T-helper 9 cell (primary cell): ENCODE measurements at places on chromosomes 16 and 17.

- no peak for DNase-seq
Measured at GRCh38 chr16:82195917-82196494, 26.0 kb upstream of the MPHOSPH6 start.

DNA sequence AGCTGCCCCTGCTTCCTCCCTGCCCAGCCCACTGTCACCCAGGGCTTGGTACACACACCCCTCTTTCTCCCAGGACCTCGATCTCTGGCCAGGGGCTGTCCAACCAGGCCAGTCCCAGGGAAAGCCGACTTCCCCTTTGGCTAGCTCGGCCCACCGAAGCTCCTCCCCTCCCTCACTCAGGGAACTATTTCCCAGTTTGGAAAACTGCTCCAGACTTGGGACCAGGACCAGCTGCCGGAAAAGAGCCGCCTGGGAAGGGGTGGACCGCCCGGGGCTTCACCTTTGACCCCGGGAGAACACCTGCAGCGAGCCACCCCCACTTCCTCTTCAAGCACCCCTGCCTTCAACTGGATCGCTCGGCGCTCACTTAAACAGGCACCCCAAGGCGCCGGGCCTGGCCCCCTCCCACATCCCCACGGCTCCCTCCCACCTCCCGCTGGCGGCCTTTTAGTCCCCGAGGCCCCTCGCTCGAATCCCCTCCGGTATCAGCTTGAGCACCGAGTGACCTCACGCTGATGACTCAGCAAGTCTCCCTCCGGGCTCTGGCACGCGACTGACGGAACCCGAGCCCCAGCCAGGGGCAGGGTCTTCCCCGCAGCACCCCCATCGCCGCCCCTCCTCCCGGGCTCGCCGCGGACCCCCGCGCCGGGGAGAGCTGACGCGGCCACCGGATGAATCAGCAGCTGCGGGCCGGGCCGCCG is 934 bp downstream of the MAFG start:
- DNase-seq = peak; percentile 46

GRCh38 chr16:4240624-4241023 is 1.3 kb downstream of the SRL start:
- DNase-seq = no peak

DNA sequence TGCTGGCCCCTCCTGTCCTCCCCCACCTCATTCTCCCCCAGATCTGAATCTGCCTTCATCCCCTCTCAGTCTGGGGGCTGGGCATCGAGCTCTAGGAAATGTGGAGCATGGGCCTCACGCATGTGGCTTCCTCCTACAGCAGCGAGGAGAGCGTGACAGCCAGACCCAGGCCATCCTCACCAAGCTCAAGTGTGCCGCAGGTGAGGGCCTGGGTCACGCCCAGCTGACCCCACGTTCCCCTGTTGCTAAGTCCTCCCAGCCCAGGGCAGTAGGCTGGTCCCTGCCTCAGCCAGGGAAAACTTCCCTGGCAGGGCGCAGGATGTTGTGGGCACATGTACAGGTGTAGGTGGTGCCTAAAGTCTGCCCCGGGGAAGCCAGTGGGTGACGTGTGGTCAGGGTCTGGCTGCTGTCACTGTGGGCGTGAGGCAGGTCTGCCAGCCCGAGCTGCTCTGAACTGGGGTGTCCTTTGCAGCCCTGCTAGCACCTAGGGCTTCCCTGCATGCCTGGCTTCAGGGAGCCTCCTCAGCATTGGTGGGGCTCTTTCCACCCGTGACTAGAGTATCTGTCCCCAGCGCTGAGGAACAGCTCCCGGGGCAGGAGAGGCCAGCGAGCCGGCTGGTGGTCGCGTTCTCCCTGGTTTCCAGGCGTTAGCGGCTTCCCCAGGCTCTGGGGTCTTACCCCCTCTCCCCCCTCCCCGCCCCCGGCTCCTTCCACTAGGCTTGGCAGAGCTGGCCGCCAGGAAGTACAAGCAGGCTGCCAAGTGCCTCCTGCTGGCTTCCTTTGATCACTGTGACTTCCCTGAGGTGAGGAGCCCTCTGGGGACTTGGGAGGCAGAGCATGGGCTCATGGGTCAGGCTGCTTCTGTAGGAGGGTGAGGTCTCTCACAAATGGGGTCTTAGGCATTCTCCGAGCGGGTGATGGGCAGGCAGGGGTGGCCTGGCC is 3.6 kb downstream of the GPS1 start:
- DNase-seq = no peak

- peak; percentile 70 for DNase-seq
Measured at GRCh38 chr16:30551781-30552180, 6.4 kb downstream of the ZNF764 start.

GRCh38 chr17:78317794-78318400 is 42.0 kb downstream of the SOCS3 start:
- no peak for DNase-seq

GRCh38 chr17:80665792-80666191 is 121.2 kb downstream of the RPTOR start:
- no peak for DNase-seq

- no peak for DNase-seq
Measured at GRCh38 chr17:77395501-77396048, 254.8 kb downstream of the SEC14L1 start.

GRCh38 chr16:83215406-83216001 is 588.7 kb downstream of the CDH13 start:
- DNase-seq = peak; percentile 46

- DNase-seq = no peak
Measured at GRCh38 chr16:77767211-77767610, 21.2 kb upstream of the VAT1L start.

DNA sequence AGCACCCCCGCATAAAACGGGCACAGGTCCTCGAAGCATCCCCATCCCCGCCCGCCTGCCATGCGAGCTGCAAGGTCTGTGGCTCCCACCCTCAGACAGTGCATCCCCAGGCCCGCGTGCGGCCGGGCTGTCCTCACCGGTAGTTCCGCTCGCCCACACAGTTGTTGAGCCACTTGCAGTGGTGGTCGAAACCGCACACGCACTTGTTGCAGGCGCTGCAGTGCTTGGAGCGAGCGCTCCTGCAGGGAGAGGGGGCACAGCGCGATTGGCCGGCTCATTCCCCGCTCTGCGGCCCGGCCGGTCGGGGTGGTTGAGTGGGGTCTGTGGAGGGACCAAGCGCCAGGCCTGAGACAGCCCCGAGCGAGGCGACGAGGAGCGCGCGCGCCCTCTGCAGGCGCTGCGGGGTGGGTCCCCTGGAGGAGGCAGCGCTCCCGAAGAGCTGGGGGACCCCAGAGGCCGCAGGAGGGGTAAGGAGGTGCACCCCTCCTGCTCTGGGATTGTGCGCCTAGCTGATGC is 6.0 kb upstream of the TPPP3 start:
- DNase-seq = peak; percentile 33

DNA sequence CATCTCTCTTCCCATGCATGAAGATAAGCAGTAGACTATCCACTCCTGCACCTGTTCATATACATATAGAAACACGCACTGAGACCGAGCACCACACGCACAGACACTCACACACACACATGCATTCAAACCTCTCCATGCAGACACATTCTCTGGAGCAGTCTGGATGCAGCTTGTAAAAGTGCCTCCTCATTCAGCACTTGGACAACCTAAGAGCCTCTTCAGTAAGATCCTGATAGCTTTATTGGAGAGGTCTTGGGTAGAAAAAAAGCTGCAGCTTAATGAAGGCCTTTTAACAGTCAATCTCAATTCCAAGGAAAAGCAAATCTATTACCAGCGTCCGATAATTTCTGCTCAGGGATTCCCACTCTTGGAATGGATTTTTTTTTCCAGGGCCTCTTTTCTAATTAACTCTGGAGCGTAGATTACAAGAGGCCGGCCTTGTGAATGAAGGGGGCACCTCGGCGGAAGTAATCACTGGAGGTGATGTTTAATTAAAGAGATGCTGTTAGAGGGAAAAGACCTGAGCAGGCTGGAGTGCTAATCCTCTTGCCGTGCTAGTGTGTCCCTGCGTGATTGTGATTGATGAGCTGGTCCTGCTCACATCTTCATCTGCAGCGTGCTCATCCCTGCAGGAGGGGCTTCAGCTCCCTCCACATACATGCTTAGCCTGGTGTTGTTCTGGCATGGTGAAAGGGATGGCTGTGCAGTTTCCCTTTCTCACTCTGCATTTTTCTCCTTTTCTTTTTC is 155.1 kb downstream of the RBFOX1 start:
- no peak for DNase-seq

DNA sequence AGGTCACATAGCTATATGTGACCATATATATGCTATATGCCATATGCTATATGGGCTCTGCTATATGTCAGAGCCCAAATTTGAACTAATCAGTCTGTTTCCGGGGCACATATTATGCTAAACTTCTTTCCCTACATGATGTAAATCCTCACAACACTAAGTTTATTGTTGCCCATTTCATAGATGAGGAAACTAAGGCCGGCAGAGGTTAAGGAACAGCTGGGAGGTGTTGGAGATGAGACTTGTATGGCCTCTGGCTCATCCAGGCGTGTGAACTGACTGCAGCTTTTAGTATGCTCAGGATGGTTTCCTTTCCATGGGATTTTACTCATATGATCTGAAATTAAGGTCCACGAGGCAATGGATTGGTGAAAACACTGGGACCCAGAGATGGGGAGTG is 17.5 kb upstream of the CNOT1 start:
- DNase-seq = no peak

DNA sequence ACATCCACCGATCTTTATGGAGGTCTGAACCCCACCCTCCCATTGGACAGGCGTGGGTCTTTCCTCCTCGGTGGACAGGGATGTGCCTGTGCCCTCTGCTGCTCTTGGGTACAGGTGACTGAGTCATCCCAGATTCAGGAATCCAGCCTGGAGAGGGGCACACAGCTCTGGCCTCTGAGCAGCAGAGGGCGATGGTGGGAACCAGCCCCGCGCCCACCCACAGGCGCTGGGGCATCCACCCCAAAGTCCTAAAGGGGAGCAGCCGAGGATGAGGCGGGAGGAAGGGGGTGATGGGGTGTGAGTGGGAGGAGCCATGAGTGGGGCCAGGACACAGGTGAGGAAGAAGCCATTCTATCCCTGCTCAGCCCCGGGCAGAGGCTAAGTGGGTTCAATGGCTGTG is 35.0 kb downstream of the ENGASE start:
- no peak for DNase-seq

- no peak for DNase-seq
Measured at GRCh38 chr17:4939546-4939795, 375 bp downstream of the SLC25A11 start.

GRCh38 chr16:24523569-24523968 is 15.8 kb upstream of the RBBP6 start:
- no peak for DNase-seq

GRCh38 chr17:74770498-74771318 is 5.4 kb downstream of the NAT9 start:
- peak; percentile 74 for DNase-seq

GRCh38 chr16:12462426-12463280 is 341.0 kb downstream of the CPPED1 start:
- DNase-seq = no peak

DNA sequence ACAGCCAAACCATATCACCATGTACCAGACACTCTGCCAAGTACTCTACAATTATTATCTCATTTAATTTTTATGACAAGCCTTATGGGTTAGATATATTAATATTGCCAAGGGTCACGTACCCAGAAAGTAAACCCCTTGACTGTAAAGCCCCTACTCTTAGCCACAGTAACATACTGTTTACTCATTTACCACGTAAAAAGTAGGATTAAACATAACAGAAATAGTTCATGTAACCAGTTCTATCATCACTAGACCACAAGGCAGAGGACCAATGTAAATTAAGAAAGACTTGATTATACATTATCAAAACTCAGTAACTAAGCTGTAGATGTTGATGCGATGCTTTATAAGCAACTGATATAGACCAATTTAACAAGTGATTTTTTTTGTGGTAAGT is 101.5 kb upstream of the CNTNAP4 start:
- DNase-seq = no peak

- peak; percentile 90 for DNase-seq
Measured at GRCh38 chr16:47037746-47038458, 64.4 kb upstream of the DNAJA2 start.

DNA sequence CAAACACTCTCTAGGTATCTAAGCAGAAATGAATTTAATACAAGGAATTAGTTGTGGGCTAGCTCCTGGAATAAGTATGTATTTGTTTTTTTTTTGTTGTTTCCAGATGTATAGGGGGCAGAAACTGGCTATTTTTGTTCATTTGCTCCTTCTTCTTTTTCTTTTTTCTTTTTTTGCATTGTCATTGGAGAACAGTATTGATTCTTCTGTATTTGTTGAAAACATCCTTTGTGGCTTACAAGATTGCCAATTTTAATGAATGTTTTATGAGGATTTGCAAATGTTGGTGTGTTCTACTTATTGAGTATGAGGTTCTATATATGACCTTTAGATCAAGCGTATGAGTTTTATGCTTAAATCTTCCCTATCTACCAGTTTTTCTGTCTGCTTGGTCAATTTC is 5.6 kb upstream of the PCTP start:
- DNase-seq = no peak

DNA sequence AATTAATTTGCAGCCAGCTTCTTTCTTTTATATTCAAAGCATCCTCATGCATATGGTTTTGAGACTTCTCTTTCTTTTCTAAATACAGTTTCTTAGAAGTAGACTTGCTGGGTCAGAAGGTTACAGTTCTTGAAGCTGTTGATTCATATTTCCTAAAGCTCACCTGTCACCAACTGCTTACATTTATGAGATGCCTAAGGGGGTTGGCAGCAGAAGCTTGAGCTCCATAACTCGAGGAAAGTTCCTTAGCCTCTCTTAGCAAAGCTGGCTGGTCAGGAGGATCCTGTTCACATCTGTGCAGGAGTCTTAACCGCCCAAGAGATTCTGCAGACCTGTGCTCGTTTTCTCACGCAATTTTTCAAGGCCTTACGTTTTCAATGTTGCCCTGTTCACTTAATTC is 218.8 kb downstream of the SNX29 start:
- no peak for DNase-seq

DNA sequence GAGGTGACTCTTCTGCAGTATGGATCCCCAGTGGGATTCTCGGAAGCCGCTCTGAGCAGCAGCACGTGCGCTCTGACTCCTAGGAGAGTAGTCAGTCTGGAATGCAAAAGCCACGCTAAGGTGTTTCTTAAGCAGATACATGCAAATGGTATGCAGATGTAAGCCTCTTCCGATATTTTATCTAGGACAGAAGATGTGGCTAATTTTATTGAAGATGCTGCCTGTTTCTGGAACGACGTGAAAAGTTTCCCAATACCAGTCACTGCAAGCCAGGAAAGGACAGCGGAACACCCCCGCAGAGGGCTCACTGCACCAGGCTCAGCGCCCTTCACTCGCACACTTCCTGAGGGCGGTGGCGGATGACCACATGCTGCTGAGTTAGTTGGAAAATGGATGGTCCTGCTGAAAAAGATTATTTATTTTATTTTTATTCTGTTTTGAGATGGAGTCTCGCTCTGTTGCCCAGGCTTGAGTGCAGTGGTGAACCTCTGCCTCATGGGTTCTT is 10.1 kb downstream of the FADS6 start:
- no peak for DNase-seq

GRCh38 chr17:61203671-61204131 is 195.9 kb upstream of the TBX2 start:
- DNase-seq = no peak
